ENCODE measurements at places on chromosomes 2 and 18. TPM values are rescaled to one million over a fixed set of nuclear protein-coding genes. Genes with fewer than 3 reads are reported as not detected.

CREB1 gene
- 32.2 TPM for total RNA-seq

NEU2 gene
- total RNA-seq = not detected

SCTR gene
- not detected for total RNA-seq

FSIP2 gene
- total RNA-seq = not detected

RPRM gene
- total RNA-seq = 0.40 TPM

AQP12A gene
- total RNA-seq = not detected

AMMECR1L gene
- total RNA-seq = 11.9 TPM

RNF144A gene
- total RNA-seq = 10.3 TPM

TUBA3E gene
- 1.0 TPM for total RNA-seq

HAUS1 gene
- 46.7 TPM for total RNA-seq

IL1R2 gene
- total RNA-seq = not detected

ANKRD30BL gene
- not detected for total RNA-seq

CD226 gene
- 0.91 TPM for total RNA-seq

COL3A1 gene
- total RNA-seq = 9.3 TPM

Measured in Daoy (cell line).